Stimulated activated naive B cell treated with anti-CD40 and anti-IgM and Interleukin-4, amounts not matched to agents 10 μg/mL and 1 μg/mL and 100 μg/mL, for 72 hours (primary cell): ENCODE measurements at places on chromosomes 16 and 17.

DNA sequence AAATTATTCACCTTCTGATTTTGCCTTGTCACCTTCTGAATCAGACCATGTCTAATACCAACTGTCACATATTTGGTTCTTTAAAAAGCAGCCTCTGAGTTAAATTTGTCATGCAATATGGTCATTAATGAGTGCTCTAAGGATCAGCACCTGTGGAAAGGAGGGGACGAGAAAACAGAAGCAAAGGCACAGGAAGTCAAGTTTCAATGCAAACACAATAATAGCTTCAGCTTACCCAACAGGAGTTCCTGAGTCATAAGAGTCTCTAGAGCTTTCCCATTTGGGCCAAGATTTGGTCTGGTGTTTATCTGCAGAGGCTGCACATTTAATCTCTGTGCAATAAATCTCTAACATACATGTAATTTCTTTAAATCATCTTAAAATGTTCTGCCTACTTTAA, 889.8 kb downstream of the CDH8 start:
- no peak for DNase-seq

GRCh38 chr16:28491230-28491969, 474 bp downstream of the CLN3 start:
- no peak for DNase-seq

DNA sequence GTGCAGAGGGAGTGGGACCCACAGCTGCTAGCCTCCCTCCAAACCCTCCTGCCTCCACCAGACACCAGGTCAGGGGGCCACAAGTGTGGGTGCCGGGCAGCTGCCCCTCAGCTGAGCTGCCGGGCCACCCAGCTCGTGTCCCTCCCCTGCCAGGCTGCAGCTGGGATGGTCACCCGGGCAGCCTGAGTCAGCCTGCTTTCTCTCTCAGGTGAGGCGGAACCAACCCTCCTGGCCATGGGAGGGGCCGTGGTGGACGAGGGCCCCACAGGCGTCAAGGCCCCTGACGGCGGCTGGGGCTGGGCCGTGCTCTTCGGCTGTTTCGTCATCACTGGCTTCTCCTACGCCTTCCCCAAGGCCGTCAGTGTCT, 6.9 kb downstream of the SLC16A3 start:
- DNase-seq, result no peak

GRCh38 chr17:73342541-73343167, 30.9 kb upstream of the CDC42EP4 start:
- DNase-seq, result no peak

DNA sequence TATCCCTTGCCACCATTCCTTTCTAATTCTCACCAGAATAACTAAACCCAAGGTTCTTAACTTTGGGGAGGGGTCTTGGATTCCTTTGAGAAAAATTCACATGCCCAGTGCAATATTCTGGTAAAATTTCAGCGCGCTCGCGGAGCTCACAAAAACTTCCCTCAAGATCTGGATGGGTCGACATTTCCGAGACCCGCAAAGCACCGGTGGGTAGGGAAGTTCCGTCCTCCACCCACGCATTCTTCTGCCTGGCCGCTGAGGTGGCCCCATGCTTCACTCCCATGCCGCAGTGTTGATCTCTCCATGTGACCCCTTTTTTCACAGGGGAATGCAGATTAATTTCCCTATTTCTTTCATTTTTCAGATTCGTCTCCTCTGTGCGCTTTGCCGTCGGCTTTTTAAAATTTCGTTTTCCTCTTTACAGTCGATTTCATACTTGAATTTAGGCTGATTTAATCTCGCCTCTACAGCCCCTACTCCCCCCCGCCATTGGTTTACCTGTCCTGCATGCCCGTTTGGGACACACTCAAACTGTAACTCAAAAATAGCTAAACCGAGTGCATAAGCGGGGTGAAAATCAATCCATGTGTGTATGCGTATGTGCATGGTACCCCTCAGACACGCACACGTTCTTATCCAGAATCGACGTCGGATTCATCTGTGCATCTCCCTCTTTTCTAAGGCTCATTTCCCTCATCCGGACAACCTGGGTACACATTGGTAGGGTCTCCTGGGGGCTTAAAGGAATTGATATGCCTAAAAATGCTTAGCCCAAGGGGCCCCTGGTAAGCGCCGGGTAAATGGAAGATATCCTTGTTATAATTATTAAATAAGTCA, 1.4 kb upstream of the SP6 start:
- no peak for DNase-seq

- no peak for DNase-seq
Measured at GRCh38 chr17:56351675-56352074, 198.4 kb downstream of the ANKFN1 start.

DNA sequence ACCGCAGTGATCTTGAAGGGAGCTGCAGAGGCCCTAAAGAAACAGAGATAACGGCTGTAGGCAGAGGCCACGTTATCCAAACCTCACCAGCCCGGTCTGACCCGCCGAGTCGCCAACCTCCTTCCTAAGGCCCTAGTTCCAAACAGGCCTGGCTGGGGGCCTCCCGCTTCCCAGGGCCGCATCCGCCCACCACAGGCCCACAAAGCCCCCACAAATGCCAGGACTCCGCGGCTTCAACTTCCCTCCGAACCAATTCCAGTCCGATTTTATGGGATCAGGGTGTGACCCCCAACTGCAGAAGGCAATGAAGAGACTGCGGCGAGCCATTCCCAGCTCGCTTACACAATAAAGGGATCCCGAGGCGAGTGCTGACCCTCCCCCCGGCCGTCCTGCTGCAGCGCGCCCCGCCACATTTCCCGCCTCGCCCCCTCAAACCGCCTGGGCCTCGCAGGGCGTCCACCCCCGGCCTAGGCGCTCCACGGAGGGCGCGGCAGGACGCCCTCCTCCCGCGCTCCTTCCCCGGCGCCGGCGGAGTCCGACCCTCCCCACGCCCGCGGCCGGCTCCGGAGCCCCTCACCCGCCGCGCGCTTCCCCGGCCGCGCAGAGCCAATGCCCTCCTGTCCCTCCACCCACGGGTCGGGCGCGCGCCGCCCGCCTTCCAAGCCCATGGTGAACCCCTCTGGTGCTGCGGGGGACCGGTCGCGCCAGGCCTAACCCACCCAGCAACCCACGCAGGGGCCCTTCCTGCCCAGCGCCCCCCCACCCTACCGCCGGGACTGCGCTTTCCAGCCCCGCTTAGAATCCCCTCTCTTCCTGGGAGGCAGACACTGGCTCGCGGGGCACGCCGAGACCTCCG, 926 bp downstream of the MYH10 start:
- no peak for DNase-seq

GRCh38 chr16:72878301-72879269, 169.3 kb downstream of the ZFHX3 start:
- no peak for DNase-seq

- DNase-seq, result no peak
Measured at GRCh38 chr17:81170727-81171494, 4.9 kb upstream of the AATK start.

GRCh38 chr16:72203401-72203800, 31.4 kb upstream of the PMFBP1 start:
- DNase-seq, result peak; percentile 35

DNA sequence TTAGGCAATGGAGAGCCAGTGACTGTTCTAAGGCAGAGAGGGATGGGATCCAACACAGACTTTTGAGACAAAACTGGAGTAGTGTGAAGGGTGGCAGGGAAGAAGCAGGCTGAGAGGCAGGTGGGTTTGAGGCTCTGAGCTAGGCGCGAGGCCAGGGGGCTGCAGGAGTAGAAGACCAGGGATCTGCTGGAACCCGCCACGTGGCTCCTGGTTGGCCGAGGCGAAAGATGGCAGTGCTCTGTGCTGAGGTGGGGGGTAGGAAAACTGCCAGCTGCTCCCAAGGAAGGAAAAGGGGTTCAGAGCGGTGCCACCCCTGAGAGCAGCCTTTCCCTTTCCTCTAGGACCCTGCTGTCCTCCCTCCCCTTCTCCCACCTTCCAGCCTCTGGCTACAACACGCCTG, 5.6 kb downstream of the CD300LG start:
- DNase-seq, result no peak

GRCh38 chr16:11759163-11759834, 16.6 kb upstream of the TXNDC11 start:
- DNase-seq, result no peak

DNA sequence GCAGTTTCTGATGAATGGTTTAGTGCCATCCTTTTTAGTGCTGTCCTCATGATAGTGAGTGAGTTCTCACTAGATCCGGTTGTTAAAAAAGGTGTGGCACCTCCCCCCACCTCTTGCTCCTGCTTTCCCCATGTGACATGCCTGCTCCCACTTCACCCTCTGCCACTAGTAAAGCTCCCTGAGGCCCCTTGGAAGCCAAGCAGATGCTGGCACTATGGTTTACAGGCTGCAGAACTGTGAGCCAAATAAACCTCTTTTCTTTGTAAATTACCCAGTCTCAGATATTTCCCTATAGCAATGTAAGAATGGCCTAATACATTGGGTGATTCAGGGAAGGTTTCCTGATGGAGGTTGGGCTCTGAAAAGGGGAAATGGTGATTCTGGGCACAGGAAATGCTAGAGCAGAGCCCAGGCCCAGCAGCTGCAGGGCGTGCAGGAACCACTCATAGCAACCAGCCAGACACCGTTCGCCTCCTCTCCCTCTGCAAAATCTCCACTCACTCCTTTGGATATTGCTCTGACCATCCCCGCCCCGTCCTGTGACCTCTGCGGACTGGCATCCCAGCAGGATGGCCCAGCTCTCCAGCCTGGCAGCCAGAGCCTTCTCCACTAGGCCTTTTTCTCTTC, 2.6 kb upstream of the ADORA2B start:
- DNase-seq, result no peak

- DNase-seq, result peak; percentile 0
Measured at GRCh38 chr17:83057793-83058265, 21.6 kb upstream of the METRNL start.

DNA sequence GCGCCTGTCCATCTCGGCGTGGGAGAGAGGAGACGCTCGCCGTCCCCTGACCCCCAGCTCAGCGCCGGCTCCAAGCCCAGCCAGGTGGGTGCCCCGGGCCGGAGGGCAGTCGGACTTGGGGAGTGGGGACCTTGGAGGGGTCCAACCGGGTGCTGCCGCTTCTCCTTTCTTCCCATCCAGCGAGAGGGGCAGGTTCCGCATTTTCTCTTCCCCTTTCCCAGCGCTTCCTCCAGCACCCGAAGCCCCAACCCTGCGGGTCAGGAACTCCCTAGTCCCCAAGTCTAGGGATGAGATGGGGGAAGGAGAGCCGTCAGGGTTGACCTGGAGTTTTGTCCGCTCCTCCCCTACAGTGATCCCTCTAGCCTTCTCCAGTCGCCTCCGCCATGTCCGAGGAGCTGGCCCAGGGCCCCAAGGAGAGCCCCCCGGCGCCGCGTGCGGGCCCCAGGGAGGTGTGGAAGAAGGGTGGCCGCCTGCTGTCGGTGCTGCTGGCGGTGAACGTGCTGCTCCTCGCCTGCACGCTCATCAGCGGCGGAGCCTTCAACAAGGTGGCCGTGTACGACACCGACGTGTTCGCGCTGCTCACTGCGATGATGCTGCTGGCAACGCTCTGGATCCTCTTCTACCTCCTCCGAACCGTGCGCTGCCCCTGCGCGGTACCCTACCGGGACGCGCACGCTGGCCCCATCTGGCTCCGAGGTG, at the start of gene OTOP2:
Gene OTOP2, plus strand, starts transcription at position 24 of the 699 bp plus-strand sequence. Its CDS starts 360 bp downstream, at position 384.
- no peak for DNase-seq

DNA sequence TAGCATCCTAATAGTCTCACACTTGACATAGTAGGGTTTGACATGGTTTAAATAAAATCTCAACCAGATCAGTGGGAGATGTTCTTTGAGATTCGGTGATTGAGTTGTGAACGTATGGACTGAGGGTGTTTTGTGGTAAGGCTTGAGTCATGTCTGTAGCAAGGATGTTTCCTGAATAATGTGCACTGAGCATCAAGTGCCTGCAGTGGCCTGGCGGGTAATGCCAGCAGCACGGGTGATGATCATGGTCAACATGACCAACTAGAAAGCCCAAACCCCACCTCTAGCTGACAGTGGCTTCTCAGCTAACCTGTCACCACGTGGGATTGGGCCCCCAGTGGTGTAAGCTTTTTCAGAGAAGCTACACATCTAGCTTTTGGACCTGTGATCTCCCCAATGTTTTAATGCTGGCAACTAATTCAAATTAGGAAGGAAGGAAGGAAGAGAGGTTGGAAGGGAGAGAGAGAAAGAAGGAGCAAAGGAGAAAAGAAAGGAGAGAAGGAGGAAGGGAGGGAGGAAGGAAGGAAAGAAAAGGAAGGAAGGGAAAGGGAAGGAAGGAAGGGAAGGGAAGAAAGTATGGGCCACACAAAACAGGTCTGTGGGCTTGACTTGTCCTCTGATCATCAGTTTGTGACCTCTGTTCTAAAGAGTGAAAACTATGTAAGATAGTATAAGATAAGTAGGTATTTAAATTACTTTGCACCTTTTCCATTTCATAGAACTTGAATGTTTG, 55.4 kb downstream of the WWOX start:
- DNase-seq, result no peak

DNA sequence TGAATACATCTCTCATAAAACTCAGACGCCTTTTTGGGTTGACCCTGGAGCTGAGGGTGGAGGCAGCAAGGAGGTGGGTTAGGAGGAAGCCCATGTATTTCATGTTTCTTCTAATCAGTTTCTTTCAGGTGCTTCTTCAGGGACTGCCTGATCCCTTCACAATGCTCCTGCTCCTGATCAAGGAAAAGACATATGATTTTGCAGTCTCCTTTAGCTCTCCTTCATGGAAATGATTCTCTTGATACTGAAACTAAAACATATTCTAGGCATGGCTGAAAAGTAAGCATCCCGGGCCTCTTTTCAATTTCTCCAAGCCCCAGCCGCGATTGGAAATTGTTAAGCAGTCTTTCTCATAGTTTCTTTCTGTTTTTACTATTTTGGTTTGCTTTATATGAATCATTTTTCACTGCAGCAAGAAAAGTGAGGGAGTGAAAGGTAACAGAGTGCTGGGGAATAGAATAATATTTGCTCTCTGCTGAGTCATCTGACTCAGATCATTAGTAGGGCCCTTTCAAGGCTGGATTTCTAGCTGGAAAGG, 730.7 kb downstream of the CDH11 start:
- DNase-seq, result no peak

- DNase-seq, result no peak
Measured at GRCh38 chr17:77927777-77928518, 30.6 kb upstream of the TNRC6C start.

DNA sequence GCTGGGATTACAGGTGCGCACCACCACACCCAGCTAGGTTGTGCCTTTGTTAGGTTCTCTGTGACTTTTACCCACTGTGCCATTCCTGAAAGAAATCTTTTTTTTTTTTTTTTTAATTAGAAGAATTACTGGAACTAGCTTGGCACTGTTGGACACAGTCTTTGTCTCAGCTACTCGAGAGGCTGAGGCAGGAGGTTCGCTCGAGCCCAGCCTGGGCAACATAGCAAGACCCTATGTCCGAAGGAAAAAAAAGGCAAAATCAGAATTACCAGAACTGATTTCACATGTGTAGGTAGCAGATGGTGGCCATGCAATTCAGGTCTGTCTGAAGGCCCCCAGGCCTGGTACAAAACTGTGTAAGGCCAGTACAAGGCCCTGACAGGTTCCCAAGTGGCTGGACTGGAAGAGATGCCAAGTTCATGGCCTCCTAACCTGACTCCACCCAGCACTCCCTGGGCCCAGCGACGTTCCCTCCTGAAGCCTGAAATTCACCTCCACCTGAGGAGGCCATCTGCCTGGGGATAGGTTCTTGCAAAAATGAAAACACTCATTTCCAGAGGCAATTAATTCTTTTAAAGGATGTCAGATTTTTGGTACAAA, 23.0 kb downstream of the CARHSP1 start:
- DNase-seq, result no peak
